Pancreas (tissue), 10 donors: ENCODE measurements at places on chromosomes 2 and 18. TPM values are rescaled to one million over a fixed set of nuclear protein-coding genes. Genes with fewer than 3 reads are reported as not detected.
A peak's percentile ranks its signal among the peaks of the same experiment; 100 is the strongest.

GRCh38 chr2:191432121-191432520 is 186.9 kb downstream of the MYO1B start:
- no peak for DNase-seq

CNDP1 gene
- not detected for total RNA-seq

DNA sequence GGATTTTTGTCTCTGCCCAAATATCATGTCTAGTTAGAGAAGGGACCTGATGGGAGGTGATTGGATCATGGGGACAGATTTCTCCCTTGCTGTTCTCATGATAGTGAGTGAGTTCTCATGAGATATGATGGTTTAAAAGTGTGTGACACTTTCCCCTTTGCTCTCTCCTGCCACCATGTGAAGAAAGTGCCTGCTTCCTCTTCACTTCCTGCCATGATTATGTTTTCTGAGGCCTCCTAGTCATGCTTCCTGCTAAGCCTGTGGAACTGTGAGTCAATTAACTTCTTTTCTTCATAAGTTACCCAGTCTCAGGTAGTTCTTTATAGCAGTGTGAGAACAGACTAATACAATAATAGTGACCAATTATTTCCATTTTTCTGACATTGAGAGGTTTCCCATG is 167.3 kb upstream of the CYRIA start:
- DNase-seq = no peak

DNA sequence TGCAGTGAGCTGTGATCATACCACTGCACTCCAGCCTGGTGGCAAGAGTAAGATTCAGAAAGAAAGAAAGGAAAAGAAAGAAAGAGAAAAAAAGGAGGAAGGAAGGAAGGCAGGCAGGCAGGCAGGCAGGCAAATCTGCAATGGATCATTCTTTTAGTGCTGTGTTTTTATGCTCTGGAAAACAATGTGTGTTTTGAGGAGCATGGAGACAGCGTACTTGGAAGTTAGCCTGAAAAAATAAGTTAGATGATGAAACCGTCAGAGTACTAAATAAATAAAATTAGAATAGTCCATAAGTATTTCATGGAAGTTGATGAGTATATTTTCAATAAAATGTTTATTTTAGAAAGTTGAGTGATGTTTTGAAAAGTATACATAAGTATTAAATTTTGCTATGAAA is 366.4 kb upstream of the CDH20 start:
- no peak for DNase-seq

- no peak for DNase-seq
Observed at GRCh38 chr2:155111070-155111469, 412.6 kb downstream of the KCNJ3 start.

WNT6 gene
- 0.09 TPM for total RNA-seq

- no peak for DNase-seq
Observed at GRCh38 chr18:3689986-3690763, 240.2 kb downstream of the TGIF1 start.

- DNase-seq = peak; percentile 17
Observed at GRCh38 chr2:31429759-31430438, 15.4 kb upstream of the XDH start.

GRCh38 chr18:79402977-79403722 is 7.4 kb downstream of the NFATC1 start:
- DNase-seq = peak; percentile 37

- DNase-seq = no peak
Observed at GRCh38 chr2:198191651-198192050, 387.3 kb downstream of the PLCL1 start.

- peak; percentile 51 for DNase-seq
Observed at GRCh38 chr2:218257390-218257981, 3.3 kb upstream of the GPBAR1 start.

KCNJ3 gene
- total RNA-seq = 1.4 TPM

SIX3 gene
- total RNA-seq = 0.28 TPM

DNA sequence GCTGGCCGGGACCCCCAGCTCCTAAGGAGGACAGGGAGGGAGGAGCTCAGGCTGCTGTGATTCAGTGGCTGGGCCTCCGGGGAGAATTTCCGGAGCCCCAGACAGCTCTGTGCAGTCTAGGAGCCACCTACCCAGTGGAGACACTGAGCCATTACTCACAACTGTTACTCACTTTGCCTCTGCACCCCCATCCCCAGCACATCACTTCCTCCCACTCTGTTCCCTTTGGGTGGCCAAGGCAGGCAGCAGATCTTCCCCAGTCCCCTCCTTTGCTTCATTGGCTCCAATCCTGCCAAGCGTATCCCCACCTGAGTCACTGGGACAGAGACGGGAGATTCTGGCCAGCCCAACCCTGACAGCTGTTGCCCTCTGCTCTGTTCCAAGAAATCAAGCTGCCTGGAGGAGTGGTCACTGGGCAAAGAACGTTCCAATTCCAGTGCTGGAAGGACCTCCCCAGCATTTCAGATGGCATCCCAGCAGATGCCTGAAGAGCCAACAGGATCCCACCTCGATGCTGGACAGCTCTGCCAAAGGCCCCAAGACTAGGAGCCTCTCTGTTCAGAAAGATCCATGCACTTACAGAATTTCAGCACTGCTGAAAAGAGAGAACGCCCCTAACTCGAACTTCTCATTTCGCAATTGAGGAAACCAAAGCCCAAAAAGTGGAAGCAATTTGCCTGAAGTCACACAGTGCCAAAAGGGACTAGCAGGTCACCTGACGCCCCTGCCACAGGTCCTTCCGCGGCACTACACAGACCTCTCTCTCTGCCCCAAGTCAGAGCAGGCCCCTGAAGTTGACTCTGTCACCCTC is 68.3 kb downstream of the TNS1 start:
- no peak for DNase-seq

DNA sequence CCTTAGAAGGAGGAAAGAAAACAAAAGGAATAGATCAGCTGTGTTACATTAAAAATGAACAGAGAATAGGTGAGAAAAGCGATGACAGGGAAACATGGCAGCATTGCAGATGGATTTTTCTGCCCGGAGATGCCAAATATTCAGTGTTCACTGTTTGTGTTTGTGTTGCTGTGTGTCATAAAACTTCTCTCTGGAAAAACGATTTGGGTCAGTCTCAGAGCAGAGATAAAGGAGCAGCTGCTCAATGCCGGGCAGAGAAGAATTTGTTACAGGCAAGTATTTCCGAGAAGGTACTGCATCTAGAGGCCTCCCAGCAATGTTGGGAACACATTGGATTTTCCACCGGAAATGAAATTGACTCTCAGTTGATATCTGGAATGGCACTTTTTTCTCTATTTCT is 156.4 kb upstream of the KLHL14 start:
- no peak for DNase-seq

DNA sequence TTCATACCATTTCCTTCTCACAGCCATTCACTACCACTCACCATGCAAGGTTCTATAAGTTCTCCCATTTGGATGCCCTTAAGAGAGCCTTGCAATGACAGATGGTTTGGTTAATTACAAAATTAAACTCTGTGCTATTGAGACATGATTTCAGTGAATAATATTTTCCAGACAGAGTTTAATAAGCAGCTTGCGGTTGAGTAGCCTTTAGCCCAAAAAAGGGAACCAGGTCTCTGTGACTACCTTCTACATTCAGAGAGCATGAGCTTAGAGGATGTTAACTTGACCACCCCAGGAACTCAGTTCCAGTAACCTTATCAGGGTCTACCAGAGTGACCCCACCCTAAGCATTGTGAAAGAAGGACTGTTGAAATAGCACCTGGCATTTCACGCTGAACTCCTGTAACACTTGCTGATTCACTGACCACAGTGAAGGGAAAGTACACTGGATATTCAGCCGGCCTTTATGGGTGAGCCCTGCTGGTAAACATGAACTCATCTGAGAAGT is 1173.1 kb upstream of the ZEB2 start:
- peak; percentile 34 for DNase-seq

GRCh38 chr18:21831413-21831831 is 90.8 kb downstream of the MIB1 start:
- no peak for DNase-seq

LYPD1 gene
- total RNA-seq = 2.0 TPM

DNA sequence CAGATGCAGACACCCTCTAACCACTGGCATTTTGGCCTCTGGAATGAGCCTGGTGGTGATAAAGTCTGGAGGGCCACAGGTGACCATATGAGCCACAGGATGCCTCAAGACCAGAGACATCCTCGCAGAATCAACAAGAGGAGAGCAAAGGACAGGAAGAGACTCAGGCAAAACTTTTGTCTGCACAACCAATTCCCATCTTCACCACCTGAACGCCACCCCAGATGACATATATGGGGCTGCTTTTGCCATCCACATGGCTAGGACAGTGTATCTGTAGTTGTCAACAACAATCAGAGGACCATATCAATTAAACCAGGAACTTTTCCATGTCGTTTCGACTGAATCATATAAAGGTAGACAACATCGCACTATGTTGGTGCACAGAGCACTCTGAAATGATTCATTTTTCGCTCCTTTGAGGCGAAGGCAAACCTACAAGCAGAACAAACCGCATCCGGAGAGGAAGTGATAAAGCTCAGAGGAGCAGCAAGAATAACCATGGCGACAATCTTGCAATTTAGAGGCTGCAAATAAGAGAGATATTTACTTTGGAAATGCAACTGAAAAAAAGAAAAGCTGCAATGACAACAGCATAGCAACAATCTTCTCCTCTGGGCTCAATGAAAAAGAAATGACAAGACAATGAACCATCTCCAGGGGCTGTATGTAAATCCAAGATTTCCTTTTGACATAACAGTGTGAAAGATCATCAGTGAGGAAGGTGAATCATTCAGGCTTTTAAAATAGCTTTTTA is 204.5 kb downstream of the ARL4C start:
- no peak for DNase-seq
